NCI-H2029 treated with DMSO at 0.1 percent for 48 hours (cell line): ENCODE measurements at places on chromosomes 3 and 15.

DNA sequence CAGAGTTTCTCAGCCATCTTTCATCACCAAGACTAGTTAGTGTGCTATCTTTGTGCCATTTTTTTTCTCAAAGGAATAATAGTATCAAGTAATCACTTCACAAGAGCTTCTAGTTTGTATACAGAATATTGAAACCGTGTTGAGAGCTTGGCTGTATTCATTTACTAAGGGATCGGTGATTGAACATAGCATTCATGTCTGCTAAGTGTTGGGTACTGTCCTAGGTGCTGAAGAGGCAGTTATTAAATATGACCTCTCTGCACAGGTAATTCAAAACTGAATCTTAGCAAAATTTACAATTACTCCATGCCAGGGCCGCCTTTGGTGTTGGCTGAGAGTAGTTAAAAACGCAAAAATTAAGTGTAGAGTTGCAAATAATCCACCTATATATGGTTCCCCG, 355.3 kb upstream of the RORA start:
- DNase-seq, result no peak

GRCh38 chr15:63324770-63325169, 47.4 kb downstream of the APH1B start:
- no peak for DNase-seq

GRCh38 chr3:62888180-62888579, 13.0 kb upstream of the CADPS start:
- no peak for DNase-seq

- no peak for DNase-seq
Observed at GRCh38 chr3:119697394-119697793, 5.4 kb upstream of the CFAP91 start.

- no peak for DNase-seq
Observed at GRCh38 chr3:192249516-192249915, 477.8 kb downstream of the FGF12 start.

- DNase-seq, result no peak
Observed at GRCh38 chr3:139695426-139696313, 17.9 kb upstream of the NMNAT3 start.

GRCh38 chr15:90239371-90239770, 5.4 kb downstream of the GDPGP1 start:
- no peak for DNase-seq
